ENCODE measurements at places on chromosomes 3 and 15.

- no peak for DNase-seq
Measured at GRCh38 chr3:14143271-14144225, 18.7 kb downstream of the TMEM43 start.

DNA sequence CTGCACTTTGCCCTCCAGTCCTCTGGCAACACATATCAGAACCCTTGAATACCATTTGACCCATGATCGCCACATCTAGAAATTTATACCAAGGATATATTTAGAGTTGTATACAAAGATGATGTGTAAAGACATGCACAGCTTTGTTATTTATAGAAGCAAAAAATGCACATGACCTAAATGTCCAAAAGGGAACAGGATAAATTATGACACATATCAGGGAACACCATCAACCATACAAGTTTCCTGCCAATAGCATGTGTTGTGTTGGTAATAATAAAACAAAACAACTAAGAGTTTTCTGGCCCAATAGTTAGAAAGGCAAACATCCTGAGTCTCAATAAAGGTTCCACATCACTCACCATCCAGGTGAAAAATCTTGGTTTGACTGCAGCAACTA is 51.5 kb downstream of the AAGAB start:
- DNase-seq = no peak

DNA sequence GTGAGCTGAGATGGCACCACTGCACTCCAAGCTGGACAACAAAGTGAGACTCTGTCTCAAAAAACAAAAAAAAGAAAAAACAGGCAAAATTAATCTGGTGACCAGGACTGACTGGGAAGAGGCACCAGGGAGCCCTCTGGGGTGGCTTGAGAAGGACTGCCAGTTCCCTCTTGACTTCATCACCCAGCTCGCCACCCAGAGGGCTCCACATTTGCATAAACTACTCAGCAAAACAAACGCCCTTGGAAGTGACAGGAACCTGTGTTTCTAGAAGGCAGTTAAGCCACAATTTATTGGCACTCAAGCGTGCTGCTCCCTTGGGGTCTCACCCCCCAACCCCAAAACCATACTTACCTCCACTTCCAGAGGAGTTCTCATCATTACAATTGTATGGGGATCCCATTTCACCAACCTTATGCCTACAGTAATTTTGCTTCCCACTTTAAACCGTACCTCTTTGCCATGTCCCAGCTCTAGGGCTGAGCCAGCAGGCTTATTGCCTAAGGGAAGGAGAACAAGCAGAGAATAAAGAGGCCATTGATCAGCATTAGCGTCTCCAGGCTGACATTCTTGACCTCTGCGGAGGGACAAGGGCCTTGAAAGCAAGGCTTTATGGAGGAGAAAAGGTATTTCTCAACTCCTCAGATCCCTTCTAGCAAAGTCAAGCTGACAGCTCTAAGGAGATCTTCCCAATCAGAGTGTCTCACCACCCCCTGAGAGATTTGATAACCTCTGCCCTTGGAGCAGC is 357.4 kb downstream of the SHQ1 start:
- DNase-seq = no peak

- no peak for DNase-seq
Measured at GRCh38 chr3:152204218-152204617, 64.5 kb upstream of the MBNL1 start.

DNA sequence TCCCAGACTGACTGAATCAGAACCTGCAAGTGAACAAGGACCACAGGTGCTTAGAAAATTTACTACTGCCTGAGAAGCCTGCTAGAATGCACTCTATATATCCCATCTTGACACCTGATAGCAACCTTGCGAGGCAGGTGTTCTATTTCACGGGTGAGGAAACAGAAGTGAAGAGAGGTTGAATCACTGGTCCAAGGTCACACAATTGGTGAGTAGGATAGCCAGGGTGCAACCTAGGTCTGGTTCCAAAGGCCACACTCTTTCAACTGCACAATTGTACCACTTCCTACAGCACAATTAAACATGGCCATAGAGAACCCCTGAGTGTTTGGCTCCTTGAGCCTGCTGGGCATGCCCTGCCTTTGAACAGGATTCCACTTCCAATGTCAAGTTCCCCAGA is 87.0 kb downstream of the RAB11A start:
- DNase-seq = no peak

- DNase-seq = no peak
Measured at GRCh38 chr15:31305796-31306425, 20.7 kb upstream of the KLF13 start.

- DNase-seq = no peak
Measured at GRCh38 chr3:115019900-115020299, 127.2 kb downstream of the ZBTB20 start.

GRCh38 chr3:48711727-48712126 is 5.3 kb downstream of the IP6K2 start:
- no peak for DNase-seq

GRCh38 chr3:173258697-173259096 is 117.7 kb upstream of the SPATA16 start:
- no peak for DNase-seq

DNA sequence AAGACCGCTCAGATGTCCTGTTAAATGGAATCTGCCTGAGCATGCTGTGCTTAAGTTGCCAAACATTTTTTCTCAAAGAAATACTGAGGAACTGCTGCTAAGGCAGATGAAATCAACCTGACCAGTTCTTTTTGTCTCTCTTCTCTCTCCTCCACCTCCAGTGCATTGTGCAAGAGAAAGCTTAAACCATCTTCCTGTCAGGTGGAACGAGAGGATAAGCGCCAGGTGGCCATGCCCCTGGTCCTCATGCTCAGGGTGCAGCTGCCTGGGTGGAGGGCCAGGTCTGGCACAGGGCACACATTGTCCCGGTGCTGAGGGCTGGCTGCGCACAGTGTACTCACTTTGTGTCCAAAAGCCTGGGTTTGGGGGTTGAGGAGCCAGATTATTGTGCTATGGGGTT is 176.2 kb upstream of the TP63 start:
- DNase-seq = no peak

DNA sequence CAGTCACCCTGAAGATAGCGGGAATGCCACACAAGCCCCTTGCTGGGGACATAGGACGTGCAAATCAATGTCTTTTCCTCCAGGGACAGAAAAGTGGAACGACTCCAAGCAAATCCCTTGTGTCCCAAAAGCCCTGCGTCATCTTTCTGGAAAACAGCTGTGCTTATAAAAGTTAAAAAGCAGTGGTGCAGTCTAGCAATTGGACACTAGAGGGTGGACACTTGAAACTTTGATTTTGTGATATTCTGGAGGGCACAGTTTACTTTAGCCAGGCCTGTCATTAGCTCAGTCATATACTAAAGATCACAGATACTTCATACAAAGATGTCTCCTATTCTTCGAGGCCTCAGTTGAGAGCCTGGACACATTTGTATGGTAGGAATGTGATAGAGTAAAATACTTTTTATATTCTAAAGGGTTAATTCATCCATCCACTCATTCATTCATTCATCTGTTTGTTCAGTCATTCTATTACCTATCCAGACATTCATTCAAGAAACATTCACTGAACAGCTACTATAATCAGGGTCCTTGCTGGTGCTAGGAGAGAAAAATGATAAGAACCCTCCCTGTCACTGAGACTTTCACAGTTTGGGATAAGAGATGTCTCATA is 63.8 kb upstream of the ANKRD34C start:
- no peak for DNase-seq

- no peak for DNase-seq
Measured at GRCh38 chr3:88267-88666, 108.3 kb upstream of the CHL1 start.

GRCh38 chr3:23206366-23206765 is 3.2 kb downstream of the UBE2E2 start:
- DNase-seq = no peak

GRCh38 chr3:4708230-4708629 is 215.1 kb downstream of the ITPR1 start:
- DNase-seq = no peak

- no peak for DNase-seq
Measured at GRCh38 chr3:125381314-125381713, 6.2 kb upstream of the ZNF148 start.

DNA sequence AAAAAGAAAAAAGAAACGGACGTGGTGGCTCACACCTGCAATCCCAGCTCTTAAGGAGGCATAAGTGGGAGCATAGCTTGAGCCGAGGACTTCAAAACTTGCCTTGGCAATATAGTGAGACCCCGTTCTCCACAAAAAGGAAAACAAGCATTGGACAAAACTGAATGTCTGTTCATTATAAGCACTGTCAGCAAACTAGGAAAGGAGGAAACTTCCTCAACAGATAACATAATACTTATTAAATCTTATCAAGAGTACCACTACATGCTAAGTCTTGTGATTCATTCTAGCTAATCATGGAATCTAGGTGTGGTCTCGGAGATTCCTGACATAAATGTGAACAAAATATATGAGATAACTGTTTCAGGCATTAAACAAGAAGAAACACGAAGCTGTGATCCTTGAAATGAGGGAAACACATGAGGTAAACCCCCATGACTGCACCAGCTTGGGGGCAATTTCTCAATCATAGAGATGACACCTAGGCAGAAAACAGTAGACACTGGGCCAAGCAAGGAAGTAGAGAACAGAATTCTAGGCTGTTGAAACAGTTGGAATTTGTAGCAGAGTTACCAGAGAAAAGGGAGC is 33.3 kb downstream of the TRPM7 start:
- DNase-seq = no peak

GRCh38 chr3:16960125-16960524 is 75.4 kb downstream of the PLCL2 start:
- no peak for DNase-seq

- DNase-seq = no peak
Measured at GRCh38 chr3:189839576-189839975, 208.4 kb downstream of the TP63 start.

DNA sequence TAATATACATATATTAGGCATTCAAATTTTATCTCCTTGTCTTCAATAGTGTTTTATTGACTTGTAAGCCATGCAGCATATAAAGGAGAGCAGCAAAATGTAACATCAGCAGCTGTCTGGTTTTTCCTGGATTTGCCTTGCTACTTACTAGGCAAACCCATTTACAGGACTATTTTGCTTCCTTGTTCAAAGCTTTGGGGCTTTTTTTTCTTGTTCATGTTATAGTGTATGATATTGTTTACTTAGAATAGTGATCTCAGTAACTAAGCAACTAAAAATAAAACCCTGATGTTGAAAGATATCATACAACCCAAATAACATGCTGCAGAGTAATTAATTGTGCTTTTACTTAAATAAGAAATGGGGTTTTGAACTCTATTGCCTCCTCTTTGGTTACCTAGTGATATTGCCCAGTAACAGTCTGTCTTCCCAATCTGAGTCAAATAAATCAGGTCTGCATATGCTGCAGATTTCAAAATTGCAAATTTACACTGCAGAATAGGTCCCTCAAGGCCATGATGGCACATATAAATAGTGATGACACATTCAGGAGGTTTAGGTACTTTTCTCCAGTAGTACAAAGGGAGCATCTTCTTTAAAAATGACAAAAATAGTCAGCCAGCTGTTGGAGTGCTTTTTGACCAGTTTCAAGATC is 578.1 kb upstream of the NECTIN3 start:
- no peak for DNase-seq

DNA sequence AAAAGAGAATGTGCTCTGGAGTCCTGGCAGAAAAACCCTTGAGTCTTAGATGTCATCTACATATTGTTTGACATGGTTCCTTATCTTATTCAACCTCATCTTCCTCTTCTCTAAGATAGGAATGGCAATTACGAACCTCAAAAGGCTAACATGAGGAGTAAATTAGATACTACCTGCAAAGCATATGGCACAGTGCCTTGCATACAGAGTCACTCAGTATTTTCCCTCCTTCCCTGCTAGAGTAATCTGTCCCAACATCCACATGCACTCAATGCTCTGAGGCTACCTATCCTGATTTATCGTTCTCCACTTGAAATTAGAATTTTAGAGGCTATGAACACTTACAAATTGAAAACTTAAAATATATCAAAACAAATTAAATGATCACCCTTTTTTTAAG is 386.7 kb downstream of the RSL24D1 start:
- DNase-seq = no peak

DNA sequence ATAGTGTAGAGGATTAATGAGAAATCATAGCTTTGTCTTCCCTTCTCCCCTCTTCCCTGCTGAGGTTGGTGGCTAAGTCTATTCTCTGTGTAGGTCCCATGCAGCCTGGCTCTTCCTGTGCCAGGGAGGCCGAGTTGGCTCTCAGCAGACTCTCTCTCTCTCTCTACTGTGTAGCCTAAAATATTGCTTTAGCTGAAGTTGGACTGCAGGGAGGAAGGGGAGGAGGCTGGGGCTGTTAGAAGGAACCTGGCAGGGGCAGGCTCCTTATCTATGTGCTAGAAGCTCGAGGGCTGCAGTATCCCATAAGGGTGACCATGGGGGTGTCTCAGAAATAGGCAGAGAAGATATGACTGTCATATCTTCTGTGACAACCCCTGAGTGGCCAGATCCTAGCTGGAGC is 160.8 kb downstream of the EPHB1 start:
- no peak for DNase-seq

GRCh38 chr3:19392150-19392549 is 243.8 kb downstream of the KCNH8 start:
- no peak for DNase-seq

DNA sequence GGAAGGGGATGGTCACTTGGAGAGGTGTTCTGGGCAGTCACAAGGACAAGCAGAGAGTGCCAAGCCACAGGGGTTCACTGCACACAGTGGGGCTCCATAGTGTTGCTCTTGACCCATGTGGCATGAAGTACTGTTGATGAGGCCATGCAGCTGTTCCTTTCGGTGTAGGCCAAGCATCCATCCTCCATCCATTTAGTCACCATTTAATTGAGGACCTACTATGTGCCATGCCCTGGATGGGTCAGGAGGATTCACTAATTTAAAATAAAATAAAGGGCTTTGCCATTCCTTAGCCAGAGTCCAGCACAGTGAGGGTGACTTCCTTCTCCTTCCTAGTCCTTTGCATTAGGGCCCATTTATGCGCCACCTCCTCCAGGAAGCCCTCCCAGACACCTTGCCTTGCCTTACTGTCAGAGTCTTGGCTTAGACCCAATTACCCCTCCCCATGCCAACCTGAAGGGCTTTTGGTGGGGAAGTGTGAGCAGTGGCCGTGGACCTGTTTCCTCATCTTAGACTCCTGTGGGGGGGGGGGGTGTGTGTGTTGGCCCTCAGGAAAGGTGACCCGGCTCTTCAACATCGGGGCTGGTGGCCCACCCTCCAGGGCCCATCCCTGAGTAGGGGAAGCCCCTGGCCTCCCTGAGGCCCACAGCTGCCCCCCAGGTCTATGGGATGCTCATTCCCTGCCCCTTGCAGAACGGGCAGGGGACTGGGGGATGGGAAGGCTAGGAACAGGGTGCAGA is 25.6 kb downstream of the PSTPIP1 start:
- DNase-seq = no peak

DNA sequence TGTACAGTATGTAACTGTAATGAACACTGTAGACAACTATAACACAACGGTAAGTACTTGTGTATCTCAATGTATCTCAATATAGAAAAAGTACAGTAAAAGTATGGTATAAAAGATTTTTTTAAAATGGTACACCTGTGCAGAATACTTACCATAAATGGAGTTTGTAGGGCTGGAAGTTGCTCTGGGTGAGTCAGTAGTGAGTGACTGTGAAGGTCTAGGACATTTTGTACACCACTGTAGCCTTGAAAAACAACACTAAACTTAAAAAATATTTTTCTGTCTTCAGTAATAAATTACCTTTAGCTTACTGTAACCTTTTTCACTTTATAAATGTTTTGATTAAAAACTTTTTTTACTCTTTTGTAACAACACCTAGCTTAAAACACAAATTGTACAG is 142.9 kb downstream of the ATG7 start:
- DNase-seq = no peak

GRCh38 chr3:158935846-158936245 is 134.0 kb downstream of the MFSD1 start:
- DNase-seq = no peak

- DNase-seq = no peak
Measured at GRCh38 chr3:104909198-104909597, 457.5 kb upstream of the ALCAM start.

GRCh38 chr15:63573533-63573932 is 23.7 kb upstream of the FBXL22 start:
- DNase-seq = no peak
